ENCODE measurements at places on chromosomes 1 and 21.

DNA sequence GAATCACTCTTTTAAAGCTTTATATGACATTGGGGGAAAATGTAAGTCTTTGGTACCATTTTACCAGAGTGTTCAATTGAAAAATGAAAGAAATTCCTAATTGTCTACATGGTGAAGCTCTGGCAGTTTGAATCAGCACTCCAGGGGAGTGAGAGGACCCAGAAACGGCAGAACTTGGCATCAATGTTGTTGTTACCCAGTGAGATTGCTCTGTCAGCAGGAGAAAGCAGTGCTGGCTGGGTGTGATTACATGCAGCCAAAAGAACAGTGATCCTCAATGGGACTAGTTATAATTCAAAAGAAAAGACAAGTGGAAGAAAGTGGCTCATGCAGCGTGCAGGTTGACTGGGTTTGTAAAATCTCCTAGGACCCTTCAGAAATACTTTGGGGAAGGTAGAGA is 206.4 kb downstream of the PTPRC start:
- DNase-seq = no peak

- DNase-seq = no peak
Observed at GRCh38 chr1:228240411-228241240, 32.8 kb downstream of the OBSCN start.

DNA sequence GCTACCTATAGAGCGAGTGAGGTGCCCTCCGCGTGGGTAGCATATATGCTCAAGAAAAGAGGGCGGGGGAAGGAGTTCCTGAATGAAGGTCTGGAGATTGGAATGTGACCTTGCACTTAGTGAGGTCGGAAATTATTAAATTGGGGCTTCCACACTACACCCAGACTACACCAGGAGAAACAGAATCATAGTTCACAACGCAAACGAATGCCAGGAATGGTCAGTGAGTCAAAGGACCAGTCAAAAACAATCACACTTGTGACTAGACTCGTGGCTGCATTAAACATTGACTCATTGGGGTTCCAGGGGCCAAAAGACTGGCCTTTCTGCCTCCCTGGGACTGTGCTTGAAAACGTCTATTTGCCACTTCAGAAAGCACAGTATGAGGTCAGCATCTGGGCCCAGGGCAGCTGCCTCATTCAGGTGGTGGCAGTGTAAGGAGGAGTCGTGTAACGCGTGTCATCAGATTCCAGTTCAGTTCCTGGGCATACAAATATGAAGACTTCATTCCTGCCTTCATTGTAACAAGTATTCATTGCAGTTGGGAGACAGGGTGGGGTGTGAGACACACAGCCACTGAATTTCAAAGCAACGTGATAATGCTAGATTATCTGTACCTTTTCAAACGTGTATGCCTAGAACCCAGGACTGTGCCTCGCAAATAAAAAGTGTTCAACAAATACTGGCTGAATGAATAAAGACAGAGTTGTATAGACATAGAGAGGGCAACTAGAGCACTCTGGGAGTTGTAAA is at the start of gene YOD1:
Gene YOD1 (minus strand): TSS at position 18 of the 753 bp plus-strand sequence. CDS start 178 bp downstream, outside the sequence.
- no peak for DNase-seq

DNA sequence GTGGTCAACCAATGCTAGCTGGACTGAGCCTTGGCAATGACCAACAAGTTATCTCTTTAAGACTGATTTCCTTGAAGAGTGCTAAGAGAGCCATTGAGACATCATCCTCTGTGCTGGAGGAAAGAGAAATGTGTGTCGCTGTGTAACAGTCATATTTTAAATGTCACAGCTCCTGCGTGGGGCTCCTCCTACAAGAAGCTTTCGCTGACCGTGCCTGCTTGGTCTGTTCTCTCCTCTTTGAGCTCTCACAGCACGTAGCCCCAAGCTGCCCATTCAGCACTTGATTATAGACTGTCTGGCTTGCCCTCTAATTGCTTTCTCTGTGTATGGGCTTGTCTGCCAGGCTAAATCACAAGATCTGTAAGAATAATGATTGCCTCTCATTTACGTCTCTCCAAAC is 221.3 kb downstream of the FOXD2 start:
- DNase-seq = no peak

GRCh38 chr1:151563376-151563775 is 23.3 kb downstream of the TUFT1 start:
- DNase-seq = no peak

DNA sequence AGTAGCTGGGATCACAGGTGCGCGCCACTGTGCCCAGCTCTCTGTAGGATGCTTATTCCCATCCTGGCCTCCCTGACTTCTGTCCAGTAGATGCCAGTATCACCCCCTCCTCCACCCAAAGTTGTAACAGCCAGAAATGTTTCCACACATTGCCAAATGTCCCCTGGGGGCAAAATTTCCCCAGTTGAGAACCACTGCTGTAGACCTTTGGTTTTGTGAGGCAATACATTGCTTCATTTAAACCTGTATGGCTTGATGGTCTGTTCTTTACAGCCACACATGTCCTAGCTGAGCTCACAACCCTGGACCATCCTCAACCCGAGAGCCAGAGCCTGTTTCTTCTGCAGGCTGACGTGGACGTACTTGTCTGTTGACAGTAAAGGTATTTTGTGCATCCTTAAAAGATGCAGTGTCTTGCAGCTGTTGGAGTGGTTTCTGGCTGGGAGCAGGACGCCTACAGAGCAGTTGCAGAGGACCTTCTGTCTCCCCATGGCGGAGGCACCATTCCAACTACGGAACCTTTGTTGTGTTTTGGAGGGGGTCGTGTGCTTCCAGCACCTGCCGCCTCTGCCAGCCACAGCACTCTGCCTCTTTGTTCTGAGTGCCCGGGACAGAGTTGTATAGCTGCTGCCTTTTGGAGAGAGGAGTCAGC is 26.6 kb downstream of the DOP1B start:
- DNase-seq = no peak

DNA sequence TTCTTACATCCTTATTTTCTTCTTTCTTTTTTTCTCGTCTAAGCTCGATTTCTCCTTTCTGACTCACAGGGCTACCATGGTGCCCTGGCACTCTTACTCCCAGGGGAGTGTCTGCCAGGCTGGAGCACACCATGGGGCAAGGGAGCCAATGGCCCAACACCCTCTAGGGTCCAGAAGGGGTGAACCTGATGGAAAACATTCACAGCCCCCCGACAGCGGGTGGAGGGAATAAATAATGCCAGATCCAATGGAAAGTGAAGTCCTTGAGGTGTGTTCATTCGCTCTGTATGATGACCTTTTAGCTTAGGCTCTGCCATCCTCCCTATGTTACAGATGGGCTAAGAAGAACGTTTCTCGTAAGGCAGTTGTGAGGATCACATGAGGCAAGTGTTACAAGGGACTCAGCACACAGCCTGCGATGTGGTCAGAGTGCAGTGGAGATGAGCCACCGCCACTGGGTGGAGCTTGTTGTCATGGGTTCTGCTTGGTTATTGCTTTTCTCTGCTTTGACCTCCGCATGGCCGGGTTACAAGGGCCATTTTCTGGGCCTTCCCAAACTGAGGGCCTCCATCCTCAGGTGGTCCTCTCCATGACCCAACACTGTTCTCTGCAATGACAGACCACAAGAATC is 3.5 kb upstream of the FCMR start:
- DNase-seq = no peak

GRCh38 chr1:228144193-228144992 is 4.3 kb downstream of the GUK1 start:
- DNase-seq = no peak

DNA sequence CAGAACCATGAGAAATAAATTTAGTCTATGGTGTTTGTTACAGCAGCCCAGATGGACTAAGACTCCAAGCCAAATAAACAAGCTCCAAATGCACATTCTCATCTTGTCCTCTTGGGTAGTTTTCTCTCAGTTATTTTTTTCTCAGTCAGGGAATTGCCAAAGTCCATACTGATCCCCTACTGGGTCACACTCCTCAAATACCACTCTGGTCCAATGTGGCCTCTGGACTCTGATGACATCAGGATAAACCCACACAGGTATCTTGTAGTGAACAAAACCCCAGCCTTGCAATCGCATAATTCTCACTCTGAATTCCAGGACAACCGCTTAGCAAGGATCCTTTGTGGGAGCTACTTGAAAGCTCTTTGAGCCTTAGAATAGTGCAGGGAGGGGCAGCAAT is 248.4 kb upstream of the JUN start:
- no peak for DNase-seq

DNA sequence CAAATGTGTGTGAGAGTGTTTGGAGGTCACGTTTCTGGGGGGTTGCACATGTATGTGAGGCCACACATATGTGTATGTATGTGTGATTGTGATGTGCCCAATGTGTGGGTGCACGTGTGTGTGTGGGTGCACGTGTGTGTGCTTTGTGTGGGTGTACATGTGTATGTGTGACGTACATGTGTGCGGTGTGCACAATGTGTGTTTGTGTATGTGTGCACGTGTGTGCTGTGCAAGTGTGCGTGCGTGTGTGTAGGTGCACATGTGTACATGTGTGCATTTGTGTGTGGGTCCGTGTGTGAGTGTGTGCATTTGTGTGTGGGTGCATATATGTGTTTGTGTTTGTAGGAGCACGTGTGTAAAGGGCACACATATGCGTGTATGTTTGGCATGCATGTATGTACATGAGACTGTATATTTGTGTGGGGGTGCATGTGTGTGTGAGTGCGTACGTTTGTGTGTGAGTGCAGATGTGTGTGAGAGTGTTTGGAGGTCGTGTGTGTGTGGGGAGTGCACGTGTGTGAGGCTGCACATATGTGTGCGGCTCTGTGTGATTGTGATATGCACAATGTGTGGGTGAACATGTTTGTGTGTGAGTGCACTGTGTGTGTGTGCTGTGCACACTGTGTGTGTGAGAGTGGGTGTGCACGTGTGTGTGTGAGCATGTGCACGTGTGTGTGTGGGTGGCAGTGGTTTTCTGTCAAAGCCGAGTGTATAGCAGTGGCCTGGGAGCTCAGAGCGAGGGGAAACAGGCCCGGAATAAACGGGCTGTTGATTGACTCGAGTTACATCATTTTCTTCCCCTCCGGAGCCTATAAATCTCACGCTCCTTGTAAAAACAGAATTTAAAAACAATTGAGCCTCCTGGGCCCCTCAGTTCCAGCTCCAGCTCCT is 132.7 kb upstream of the ARHGEF16 start:
- DNase-seq = no peak

DNA sequence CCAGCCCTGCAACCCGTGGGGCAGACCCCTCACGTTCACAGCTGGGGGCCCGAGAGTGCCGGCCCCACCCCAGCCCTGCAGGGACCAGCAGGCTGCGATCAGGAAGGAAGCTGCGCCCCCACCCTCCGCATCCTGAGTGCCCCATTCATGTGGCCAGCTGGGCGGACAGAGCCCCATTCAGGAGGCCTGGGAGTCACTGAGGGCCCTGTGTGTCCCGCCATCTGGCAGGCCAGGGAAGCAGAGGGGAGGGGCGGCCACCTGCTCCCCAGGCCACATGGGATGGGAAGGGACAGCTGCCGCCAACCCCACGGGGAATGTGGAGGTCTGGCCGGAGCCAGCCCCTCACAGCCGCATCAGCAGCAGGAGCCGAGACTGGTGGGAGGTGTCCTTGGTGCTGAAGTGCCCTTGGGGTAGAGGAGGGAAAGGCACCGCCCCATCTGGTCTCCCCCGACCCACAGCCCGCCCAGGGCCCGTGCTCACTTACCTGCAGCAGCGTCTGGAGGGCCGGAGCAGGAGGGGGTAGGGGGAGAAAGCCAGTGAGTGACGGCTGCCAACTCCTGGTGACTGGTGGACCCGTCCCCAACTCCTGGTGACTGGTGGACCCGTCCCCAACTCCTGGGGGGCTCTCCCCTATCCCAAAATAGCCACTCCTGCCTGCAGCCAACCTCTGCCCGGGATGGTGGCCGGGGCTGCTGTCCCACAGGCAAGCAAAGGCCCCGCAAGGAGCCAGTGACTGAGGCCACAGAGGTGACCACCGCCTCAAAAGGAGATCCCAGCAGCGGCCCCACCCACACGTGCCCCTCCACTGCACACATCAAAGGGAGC is 8.7 kb downstream of the ACAP3 start:
- no peak for DNase-seq

Data from activated CD4-positive, CD25-positive, alpha-beta regulatory T cell (primary cell).